NT2/D1 (cell line): ENCODE measurements at places on chromosomes 12 and 14.

- DNase-seq: no peak
Measured at GRCh38 chr14:52949711-52950409, 990 bp downstream of the FERMT2 start.

- DNase-seq: no peak
Measured at GRCh38 chr14:70897464-70897863, 9.8 kb upstream of the PCNX1 start.

DNA sequence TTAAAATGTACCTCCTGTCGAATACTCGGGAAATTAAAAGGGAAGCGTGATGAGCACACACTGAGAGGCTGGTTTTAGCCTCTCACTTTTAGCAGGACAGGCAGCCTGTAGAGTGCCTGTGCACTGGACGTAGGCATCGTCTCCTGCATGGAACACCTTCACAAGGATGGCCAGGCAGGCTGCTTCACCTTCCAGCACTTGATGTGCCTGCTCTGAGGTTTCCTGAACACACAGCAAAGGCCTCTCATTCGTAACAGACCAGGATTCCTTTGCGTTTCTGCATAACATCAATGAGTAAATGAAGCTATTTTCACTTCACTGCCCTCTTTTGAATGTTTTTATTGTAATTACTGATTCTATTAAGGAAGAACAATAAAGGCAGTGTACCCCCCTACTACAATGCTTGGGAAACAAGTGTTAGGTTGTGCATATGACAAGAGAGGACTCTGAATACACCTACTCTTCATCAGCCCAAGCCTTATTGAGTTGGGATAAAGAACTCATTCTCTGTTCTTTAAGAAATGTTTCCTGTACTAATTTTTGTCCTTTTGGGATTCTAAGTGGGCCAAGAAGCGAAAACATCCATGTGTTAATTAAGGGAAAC, 1077.6 kb upstream of the FOXG1 start:
- DNase-seq: no peak

- no peak for DNase-seq
Measured at GRCh38 chr12:55705782-55706402, 1.8 kb downstream of the ITGA7 start.

DNA sequence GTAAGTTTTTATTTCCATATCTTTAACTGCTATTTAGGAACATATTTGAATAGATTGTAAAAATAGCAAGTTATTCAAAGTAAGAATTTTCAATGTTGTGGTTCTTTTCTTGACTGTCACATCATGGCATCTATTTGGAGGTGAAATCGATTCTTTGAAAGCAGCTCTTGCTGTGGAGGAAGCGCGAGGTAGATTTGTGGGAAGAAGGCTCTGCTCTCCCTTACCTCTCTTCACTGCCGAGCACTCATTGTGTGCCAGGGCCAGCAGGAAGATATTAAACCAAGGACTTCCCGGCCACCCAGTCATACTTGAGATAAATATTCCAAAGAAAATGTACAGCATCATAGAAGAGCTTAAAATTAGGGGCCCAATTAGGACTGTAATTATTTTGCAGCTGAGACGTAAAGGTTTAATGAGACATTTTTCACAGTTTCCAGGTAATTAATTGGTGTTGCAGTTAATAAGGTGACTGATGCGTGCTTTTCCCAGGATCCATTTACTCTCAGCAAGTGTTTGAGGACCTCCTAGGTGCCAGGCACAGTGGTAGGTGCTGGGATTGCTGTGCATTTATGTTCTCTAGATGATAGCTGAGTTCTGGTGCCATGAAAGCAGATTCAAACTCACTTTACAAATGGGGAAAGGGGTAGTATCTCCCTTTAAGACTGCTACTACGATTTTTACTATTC, 89.2 kb upstream of the DYNC1H1 start:
- no peak for DNase-seq

GRCh38 chr14:35821564-35822411, 4.3 kb upstream of the BRMS1L start:
- no peak for DNase-seq

DNA sequence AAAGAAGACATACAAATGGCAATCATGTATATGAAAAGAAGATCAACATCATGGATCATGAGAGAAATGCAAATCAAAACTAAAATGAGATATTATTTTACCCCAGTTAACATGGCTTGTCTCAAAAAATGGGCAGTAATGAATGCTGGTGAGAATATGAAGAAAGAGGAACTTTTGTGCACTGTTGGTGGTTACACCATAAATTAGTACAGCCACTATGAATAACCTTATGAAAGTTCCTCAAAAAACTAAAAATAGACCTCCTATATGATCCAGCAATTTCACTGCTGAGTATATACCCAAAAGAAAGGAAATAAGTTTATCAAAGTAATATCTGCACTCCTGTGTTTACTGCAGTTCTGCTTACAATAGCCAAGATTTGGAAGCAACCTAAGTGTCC, 151.7 kb downstream of the PDZRN4 start:
- no peak for DNase-seq

GRCh38 chr12:70646850-70647249, 9.6 kb upstream of the PTPRB start:
- DNase-seq: no peak

DNA sequence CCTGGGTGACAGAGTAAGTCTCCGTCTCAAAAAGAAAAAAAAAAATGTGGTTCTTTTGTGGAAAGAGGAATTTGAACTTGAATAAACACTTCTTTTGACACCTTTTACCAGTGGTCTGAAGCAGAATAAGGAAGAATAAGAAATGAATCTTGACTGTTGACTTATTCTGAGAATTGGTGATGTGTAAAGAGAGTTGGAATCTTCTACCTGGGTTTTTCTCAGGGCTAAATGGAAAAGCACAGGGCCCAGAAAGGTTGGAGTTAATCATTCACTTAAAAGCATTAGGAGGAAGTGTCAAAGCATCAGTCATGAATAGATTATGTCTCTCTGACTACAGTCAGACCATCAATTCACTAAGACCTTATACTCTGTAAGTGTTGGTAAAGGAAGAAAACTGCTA, 13.9 kb downstream of the PNMA1 start:
- no peak for DNase-seq

GRCh38 chr14:44027397-44027796, 479.7 kb downstream of the FSCB start:
- no peak for DNase-seq

GRCh38 chr12:52446367-52447045, 5.4 kb downstream of the KRT6B start:
- DNase-seq: no peak

DNA sequence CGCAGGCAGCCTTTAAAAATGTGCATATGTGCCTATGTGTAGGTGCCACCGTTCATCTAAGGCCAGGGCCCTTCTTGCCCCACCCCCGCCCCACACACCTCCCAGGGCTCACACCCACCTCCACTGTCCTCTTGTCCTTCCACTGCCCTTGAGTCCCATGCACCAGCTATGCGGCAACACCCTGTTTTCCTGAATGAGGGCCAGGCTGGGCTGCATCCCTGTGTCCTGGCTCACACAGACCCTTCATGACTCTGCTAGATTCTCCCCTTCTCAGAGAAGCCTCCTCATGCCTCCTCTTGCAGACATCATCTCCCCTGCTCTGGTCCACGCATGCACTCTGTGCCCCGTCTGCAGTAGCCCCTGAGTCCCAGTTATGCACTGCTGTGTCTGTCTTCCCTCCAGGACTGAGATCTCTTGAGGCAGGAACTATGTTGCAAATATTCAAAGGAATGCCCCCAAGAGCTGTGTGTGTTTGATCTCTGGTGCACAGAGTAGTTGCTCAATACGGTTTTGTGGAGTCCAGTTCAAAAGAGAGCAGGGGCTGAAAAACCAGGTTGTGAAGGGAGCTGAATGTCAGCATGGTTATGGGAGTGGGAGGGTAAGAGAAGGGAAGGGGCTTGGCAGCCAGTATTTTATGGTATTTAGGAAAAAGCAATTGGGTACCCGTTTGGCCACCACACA, 47.3 kb upstream of the ESRRB start:
- no peak for DNase-seq

GRCh38 chr12:112353393-112353792, 28.8 kb downstream of the HECTD4 start:
- DNase-seq: no peak
